MG63 (cell line): ENCODE measurements at places on chromosomes 5 and 9. TPM values are rescaled to one million over a fixed set of nuclear protein-coding genes. Genes with fewer than 3 reads are reported as not detected.

SOWAHA gene
- total RNA-seq: not detected in 2 replicates

PCDH1 gene
- 3.8 and 12.8 TPM in 2 replicates for total RNA-seq

TSPAN17 gene
- total RNA-seq: 117 and 120 TPM in 2 replicates

DNA sequence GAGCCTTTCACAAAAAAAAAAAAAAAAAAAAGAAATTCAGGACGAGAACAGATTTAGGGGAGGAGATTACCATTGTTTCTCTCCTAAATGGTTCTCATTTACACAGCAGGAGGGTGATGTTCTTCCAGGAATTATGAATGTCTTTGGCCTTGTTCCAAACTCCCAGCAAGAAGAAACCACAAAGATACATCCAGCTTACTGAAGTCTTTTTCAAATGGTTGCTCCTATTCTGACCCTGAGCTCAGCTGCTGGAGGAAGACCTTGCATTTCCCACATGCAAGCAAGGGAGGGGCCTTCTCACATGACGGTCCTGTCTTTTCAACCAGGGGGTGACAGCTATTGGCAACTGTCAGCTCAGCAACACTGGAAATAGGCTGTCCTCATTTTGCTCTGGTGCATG lies 203.0 kb upstream of the VLDLR start:
- no peak for DNase-seq

DNA sequence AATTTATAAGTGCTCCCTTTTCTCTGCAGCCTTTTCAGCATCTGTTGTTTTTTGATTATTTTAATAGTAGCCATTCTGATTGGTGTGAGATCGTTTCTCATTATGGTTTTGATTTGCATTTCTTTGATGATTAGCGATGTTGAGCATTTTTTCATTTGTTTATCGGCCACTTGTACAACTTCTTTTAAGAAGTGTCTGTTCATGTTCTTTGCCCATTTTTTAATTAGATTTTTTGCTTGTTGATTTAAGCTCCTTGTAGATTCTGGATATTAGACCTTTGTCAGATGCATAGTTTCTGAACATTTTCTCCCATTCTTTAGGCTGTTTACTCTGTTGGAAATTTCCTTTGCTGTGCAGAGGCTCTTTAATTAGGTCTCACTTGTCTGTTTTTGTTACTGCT lies 46.3 kb downstream of the FYB1 start:
- DNase-seq: no peak

- DNase-seq: peak; percentile 12
These were observed 157.1 kb downstream of the OLFM1 start for GRCh38 chr9:135244271-135245221.

DNA sequence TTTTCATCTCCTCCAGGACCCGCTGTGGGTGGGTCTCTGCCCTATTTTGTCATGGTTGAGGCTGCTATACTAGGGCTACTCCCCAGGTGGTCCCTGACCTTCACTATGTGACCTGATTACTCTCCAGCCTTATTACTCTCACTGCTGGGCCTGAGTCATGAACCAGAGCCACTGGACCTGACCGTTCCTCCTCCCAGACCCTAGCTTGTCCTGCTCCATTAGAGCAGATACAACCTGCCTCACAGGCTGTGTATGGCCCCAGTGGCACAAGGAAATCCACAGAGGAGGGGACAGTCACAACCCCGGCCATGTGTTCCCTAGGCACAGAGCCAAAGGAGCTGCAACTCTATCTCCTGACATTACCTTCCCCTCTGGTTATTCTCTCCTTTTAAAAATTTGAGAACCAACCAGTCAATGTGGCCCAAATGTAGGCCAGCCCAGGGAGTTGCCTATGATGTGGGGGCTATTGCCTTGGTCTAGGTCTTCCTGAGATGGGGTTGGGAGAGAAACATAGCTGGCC lies 96.0 kb upstream of the FSTL4 start:
- DNase-seq: peak; percentile 23

DNA sequence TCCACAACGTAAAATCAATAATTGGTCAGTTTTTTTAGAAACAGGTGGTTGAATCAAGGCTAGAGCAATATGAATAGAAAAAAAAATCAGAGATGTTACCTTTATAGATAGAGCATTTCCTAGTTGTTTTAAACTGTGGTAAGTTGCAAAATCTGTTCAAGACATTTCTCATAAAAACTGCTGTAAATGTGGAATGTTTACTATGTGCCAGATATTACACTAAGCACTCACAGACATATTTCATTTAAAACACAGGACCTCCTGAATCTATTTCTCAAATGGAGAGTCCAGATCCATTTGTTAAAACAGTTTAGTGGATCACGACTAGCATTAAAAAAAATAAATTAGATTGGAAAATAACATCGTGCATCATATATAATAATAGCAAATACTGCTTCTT lies 570.0 kb upstream of the ZNF608 start:
- no peak for DNase-seq

GRCh38 chr5:172373680-172374079 lies 80.6 kb downstream of the SH3PXD2B start:
- DNase-seq: no peak

- DNase-seq: peak; percentile 58
These were observed 335.8 kb downstream of the GADD45G start for GRCh38 chr9:89940625-89941024.

GRCh38 chr5:164202338-164202737 lies 696.9 kb downstream of the MAT2B start:
- peak; percentile 38 for DNase-seq

DNA sequence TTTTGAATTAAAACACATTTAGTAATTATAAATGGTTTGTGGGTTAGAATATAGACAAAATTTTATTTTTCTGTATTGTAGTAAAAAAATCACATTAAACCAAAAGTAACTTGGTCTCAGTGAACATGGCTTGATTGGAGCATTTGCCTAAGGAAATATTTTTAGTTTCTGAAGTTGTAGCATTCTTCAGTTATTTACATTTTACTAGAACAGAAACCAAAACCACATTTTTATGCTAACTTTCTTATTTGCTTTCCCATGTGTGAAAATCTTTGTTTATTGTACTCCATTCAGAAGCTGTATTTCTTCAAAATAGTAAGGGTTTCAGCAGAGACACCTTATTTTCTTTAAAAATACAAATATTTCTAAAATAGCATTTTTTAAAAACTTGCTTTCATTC lies 129.9 kb downstream of the SGCD start:
- DNase-seq: no peak

GRCh38 chr9:20930836-20931235 lies 100.6 kb downstream of the HACD4 start:
- no peak for DNase-seq

- DNase-seq: peak; percentile 43
These were observed 27.2 kb downstream of the SLC35A4 start for GRCh38 chr5:140591747-140592372.

GRCh38 chr5:73822989-73823339 lies 197.0 kb downstream of the ARHGEF28 start:
- no peak for DNase-seq
